ENCODE measurements at places on chromosomes 11 and 22. TPM values are rescaled to one million over a fixed set of nuclear protein-coding genes. Genes with fewer than 3 reads are reported as not detected.
A peak's percentile ranks its signal among the peaks of the same experiment; 100 is the strongest.

Gene C11orf86
- polyA plus RNA-seq: not detected

Gene BRMS1
- polyA plus RNA-seq: 69.7 TPM

Gene NAV2
- polyA plus RNA-seq: not detected

Gene LUZP2
- not detected for polyA plus RNA-seq

Gene TBX1
- polyA plus RNA-seq: not detected

Gene SPDYC
- polyA plus RNA-seq: not detected

Gene GLYATL2
- polyA plus RNA-seq: not detected

Gene OR51I2
- not detected for polyA plus RNA-seq

Gene TLCD5
- not detected for polyA plus RNA-seq

Gene OR8G5
- not detected for polyA plus RNA-seq

Gene DEAF1
- 32.2 TPM for polyA plus RNA-seq

Gene SCN3B
- polyA plus RNA-seq: not detected

DNA sequence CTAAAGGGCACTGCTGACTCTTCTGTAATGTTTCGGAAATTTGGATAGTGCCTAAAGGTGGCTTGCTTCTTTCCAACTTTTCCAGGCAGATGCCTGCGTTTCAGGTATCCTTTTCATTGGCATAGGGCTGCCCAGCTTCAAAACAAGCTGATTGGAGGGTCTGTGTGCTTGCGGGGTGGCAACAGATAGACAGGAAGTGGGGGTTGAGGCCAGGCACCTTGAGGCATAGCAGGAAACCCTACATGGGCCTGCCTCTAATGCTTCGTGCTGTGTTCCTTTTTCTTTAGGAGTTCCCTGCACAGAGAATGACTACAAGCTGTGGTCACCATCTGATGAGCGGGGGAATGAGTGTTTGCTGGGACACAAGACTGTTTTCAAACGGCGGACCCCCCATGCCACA, 92.2 kb upstream of the SORL1-AS1 start:
- no peak for DNase-seq

DNA sequence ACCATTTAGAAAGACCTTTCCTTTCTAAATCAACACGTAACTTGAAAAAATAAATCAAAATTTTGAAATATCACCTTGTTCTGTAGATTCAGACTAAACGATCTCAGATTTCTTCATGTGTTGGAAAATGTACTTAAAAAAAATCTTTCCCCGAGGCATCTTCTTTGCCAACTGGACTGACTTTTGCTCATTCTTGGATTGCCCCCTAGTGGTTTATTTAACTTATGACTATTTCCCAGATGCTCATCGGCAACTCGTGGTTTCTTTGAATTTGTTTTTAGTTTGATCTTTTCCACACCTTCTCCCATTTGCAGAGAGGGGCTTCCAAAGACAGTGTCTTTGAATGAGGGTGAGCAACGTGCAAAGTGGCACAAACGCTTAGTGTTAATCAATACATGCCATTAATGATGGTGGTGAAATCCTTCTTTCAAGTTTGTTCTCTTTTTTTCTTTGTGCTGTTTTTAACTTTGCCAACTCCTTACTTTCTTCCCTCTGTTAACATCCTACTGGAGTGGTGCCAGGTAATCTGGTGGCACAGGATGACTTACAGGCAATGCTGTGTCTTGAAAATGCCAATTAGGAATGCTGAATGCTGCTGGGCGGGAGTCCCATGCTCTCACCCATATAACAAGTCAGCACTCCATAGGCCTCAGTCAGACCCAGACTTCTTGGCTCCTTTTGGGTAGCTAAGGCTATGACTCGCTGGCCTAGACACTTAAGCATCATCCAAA, 18.3 kb downstream of the PRSS23 start:
- DNase-seq: peak; percentile 25

- peak; percentile 7 for DNase-seq
These were observed 509 bp upstream of the PRRG4 start for GRCh38 chr11:32829157-32829679.

DNA sequence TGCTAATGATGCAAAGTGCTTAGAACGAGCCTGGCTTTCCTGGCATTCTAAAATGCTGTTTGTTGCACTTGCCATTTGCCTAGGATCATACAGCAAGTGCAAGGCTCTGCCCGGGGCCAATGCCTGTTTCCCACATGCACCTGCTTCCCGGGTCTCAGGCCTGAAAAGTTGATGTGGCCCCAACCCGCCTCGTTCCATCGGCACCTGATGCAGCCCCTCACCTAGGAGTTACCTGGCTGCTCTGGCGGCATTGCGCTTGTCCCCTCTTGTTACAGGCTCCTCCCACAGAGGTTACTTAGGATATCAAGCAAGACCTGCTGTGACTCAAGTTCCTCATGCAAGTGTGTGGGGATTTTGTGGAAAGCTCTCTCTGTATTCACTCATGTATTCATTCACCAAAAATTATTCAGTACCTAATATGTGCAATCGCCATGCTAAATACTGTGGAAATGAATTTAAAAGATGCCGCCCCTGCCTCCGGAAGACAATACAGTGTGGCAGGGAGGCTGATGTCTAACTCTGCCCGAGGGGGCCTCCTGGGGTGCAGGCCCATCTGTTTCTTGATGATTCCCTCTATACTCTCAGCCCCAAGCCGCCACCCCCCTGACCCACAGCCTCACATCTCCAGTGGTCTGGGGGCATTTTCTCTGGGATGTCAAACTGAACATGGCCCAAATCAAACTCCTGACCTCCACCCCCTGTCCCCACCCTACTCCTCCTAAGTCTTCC, 184.5 kb downstream of the EFCAB6 start:
- DNase-seq: no peak

GRCh38 chr11:128525411-128526243, 61.7 kb downstream of the ETS1 start:
- no peak for DNase-seq

DNA sequence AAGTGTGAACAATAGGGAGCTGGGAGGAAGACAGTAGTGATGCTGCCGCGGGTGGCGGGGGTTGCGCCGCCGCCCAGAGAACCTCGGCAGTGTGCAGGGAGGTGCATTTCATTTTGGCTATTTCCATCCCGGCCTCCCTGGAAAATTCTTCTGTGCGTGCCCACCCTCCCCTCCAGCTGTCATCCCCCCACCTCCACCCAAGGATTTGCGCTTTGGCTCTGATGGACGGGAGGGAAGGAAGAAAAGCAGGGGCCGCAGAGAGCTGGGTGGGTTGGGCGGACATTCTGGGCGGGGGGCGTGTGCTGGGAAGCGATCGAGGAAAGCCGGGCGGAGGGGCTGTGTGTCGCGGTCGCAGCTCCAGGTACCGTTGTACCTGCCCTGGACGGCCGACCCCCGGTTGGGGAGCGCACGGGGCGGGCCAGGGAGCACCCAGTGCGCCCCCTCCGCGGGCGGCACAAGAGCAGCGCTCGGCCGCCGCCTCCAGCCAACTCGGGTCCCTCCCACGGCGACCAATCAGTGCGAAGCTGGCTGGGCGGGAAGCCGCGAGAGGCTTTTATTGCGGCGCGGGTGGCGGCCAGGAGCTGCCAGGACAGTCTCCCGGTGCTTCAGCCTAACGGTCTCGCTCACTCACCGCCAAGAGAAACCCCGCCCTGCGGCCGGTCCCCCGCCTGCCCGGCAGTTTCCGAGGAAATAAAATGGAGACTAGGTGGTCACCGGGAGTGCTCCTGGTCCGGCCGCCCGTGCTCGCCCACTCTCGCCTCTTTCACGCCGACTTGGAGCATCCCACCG, 1.6 kb downstream of the NCAM1 start:
- no peak for DNase-seq

DNA sequence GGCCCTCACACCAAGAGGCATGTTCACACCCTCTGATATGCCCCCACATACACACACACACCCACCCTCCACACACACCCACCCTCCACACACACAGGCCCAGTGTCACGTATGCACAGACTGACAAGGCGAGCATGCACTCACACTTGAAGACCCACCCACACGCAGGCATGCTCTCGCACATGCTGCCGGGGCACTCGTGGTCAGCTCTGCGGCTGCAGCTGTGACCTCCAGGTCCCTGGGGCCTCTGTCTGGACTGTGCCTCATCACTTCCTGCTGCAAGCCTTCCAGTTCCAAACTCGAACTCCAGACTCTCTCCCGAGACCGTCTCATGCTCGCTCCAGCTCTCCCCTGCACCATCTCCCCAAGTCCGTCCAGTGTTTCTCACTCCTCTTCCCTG, 9.5 kb downstream of the DCHS1 start:
- no peak for DNase-seq

DNA sequence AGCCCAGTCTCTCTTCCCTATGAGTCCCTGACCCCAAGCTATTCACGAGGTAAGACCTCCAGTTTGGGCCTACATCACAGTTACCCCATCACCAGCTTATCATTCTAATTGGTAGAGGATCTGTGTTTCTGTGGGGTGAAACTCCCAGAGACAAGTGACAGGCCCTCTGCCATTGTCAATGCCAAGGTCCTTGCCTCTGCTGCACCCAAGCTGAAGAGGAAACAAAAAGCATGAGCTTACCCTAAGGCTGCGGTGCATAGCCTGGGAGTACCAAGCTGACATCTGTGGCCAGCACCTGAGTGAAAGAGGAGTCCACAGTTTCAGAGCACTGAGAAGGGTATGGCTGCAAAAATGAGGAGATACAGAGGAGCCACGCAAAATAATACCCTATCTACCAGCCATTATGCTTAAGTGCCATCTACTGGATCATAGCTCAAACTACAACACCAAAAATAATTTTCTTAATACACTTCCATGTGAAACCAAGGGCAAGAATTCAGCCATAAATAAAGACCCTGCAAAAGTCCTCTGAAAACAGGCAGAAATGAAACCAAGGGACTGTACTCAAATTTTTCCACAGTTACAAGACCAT, 62.3 kb upstream of the ANO5 start:
- DNase-seq: no peak

GRCh38 chr22:22069450-22070370, 87.1 kb upstream of the TOP3B start:
- no peak for DNase-seq

- DNase-seq: peak; percentile 37
These were observed 24.3 kb downstream of the LMO2 start for GRCh38 chr11:33867561-33867960.

- DNase-seq: no peak
These were observed 1436.4 kb downstream of the BRD1 start for GRCh38 chr22:48391171-48391711.

- DNase-seq: no peak
These were observed 229.9 kb upstream of the PITPNB start for GRCh38 chr22:28148816-28149465.

DNA sequence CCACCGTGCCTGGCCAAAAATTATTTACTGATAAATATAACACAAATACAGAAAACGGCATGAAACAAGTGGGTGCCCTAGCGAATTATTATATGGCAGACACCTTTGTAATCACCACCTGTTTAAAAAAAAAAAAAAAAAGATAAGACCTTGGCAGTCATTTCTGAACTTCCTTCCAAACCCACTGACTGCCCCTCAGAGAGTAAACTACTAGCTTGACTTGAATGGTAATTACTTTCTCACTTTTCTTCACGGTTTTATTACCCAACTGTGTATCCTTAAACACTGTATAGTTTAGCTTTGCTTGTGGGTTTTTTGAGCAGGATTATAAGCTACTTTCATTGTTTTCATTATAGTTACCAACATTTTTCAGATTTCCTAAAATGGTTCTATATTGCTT, 23.7 kb downstream of the SFI1 start:
- no peak for DNase-seq

DNA sequence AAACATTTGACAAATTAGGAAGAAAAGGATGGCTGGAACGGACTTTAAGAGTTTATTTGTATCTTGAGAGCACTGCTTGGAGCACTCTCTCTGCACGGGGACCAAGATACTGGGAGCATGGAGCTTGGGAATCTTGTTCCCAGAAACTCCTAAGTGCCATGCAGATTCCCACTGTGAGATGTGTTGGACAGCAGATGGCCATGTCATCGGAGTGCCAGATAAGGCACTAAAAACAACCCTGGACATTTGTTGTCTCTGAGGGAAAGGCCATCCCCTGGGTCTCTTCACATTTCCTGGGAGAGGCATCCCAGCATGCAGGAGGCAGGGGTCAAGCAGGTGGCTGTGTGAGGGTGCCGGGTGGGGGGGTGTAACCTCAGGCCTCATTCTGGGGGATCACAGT, 2.9 kb downstream of the KIRREL3 start:
- DNase-seq: no peak

GRCh38 chr11:110148775-110149744, 55.9 kb downstream of the ZC3H12C start:
- DNase-seq: no peak

DNA sequence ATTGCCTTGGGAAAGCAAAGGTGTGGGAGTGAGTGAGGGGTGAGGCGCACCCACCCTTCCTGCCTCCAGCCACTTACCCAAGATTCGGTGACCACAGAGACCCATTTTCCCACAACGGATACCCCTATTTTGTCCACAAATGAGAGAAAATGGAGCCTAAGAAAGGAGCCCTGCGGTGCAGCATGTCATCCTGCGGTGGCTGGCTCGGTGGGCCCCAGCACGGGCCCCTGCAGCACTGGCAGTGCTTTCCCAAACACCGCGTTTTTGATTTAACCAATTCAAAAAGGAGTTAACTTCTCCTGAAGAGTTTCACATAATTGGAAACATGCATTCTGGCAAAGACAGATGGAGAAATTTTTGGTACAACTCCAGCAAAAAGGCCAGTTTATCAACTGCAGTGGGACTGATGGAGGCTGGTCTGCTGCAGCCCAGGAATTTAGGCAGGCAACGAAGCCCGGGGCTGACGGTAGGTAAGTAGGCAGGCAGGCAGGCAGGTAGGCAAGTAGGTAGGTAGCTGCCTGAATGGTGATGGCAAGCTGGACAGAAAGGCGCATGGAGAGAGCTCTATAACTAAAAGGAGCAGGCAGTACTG, 84.2 kb downstream of the FDX1 start:
- DNase-seq: no peak

GRCh38 chr22:38267086-38267485, 5.7 kb downstream of the TMEM184B start:
- DNase-seq: no peak

GRCh38 chr11:103091064-103091800, 728 bp downstream of the DCUN1D5 start:
- peak; percentile 27 for DNase-seq

GRCh38 chr22:24433001-24433827, 5.8 kb downstream of the ADORA2A start:
- no peak for DNase-seq

- DNase-seq: no peak
These were observed 3.1 kb downstream of the MAML2 start for GRCh38 chr11:96339706-96340554.

GRCh38 chr11:126076641-126077040, 14.0 kb upstream of the CDON start:
- DNase-seq: no peak

DNA sequence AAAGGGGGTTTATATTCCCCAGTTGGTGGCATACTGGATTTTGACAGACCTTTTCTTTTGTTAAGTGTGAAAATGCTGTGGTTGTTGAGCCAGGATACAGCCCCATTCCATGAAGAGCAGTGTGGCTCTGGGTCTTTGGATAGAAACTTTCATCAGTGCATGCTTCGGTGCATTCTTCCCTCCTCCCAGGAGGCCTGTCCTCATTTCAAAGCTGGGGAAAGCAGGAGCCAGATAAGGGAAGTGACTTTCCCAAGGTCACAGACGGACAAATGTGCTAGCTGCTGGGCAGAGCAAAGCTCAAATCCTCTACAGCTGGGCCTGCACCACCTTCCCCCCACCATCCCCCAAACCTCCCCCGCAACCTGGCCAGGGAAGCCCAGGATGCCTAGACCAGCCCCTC, 184.5 kb upstream of the NTM start:
- no peak for DNase-seq

GRCh38 chr22:22935056-22935545, 47.5 kb downstream of the IGLL5 start:
- no peak for DNase-seq

All from naive B cell (primary cell).